ENCODE measurements at places on chromosomes 13 and 19. TPM values are rescaled to one million over a fixed set of nuclear protein-coding genes. Genes with fewer than 3 reads are reported as not detected.
A peak's percentile ranks its signal among the peaks of the same experiment; 100 is the strongest.

MBD3L5 gene
- total RNA-seq, result not detected

ZNF568 gene
- not detected for total RNA-seq

LHB gene
- total RNA-seq, result 3.7 TPM

DNA sequence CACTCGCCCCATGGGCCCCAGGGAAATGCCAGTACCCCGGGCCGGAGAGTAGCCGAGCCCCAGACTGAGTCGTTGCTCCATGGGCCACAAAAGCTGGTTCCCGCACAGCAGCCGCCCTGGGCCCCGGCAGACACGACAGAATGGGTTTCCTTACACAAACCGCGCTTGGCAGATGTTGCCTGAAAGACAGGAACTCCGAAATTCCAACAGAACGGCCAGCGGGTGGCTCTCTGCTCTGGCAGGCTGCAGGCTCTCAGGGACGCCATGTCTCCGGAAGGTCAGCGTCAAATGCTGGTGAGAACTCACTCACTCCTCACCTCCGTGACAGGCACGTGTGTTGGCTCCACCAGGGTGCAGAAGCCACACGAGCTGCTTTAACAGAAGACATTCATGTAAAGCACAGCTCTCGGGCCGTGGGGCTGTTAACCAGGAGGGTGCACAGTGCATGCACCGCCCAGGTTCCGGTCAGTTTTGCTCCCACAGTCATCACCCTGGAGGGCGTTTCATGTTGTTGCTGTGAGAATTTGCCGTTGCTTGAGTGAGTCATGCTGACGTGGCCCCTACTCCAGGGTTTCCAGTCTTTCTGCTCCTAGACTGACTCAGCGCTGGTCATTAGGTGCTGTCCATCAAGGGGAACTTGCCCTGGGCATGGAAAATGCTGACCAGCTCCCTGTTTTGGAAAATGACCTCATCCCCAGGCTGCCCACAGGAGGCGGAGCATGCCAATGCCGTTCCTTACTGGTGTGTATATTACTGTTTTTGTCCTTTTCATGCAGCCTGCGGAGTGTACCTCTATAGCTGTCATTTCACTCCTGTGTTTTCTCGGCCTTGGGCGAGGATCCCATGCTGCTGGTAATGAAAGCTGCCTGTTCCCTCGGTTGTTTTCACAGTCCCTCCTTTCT lies 44.8 kb downstream of the ANKRD10 start:
- H3K27me3 ChIP-seq, result no peaks in the 10 kb centered on the region
- H3K27ac ChIP-seq, result peak overlapping the region; percentile 85
- DNase-seq, result peak; percentile 99
- H3K36me3 ChIP-seq, result no peaks in the 10 kb centered on the region
- peaks cover 57% of the 10 kb centered on the region for H3K4me1 ChIP-seq

DNA sequence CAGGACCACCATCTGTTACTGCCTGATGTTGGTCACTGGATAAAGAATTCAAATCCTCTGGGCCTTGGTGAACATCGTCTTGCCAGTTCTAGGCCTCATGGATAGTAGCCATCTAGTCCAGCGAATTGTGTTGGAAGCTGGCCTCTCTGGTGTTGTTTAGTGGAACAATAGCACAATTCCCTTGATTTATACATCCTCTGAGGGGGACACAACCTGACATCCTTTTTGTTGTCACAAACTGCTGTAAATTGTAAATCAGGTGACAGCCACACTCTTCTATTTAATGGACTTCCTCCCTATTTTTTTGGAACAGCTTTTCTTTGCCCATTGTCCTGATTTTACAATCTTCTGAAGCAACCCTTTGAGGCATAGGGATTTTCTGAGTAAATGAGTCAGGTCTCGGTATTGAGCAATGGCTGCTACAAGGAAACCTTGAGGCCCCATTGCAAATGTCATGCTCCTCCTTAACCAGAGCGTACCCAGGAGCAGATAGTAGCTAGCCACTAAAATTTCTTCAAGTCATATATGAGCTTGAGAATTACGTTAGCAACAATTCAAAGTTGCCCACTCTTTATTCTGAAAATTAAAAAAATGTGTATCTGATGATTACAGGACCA lies 263.3 kb downstream of the COG6 start:
- no peak for DNase-seq
- no peak overlapping the region for H3K4me3 ChIP-seq
- H3K27ac ChIP-seq, result no peak overlapping the region
- no peaks in the 10 kb centered on the region for H3K36me3 ChIP-seq
- H3K27me3 ChIP-seq, result no peaks in the 10 kb centered on the region

- H3K27ac ChIP-seq, result no peak overlapping the region
- DNase-seq, result peak; percentile 15
- H3K4me3 ChIP-seq, result no peak overlapping the region
- no peaks in the 10 kb centered on the region for H3K27me3 ChIP-seq
- no peaks in the 10 kb centered on the region for H3K4me1 ChIP-seq
- peaks cover 3% of the 10 kb centered on the region for H3K36me3 ChIP-seq
These were observed 18.7 kb downstream of the GPR180 start for GRCh38 chr13:94620286-94620896.

GRCh38 chr13:23570099-23570920 lies at the start of gene TNFRSF19:
TSS of gene TNFRSF19 (plus strand) at chr13:23570412. CDS start at chr13:23590184, 19,772 bp downstream.
- H3K36me3 ChIP-seq, result no peaks in the 10 kb centered on the region
- peaks cover 40% of the 10 kb centered on the region for H3K27me3 ChIP-seq
- DNase-seq, result no peak

DNA sequence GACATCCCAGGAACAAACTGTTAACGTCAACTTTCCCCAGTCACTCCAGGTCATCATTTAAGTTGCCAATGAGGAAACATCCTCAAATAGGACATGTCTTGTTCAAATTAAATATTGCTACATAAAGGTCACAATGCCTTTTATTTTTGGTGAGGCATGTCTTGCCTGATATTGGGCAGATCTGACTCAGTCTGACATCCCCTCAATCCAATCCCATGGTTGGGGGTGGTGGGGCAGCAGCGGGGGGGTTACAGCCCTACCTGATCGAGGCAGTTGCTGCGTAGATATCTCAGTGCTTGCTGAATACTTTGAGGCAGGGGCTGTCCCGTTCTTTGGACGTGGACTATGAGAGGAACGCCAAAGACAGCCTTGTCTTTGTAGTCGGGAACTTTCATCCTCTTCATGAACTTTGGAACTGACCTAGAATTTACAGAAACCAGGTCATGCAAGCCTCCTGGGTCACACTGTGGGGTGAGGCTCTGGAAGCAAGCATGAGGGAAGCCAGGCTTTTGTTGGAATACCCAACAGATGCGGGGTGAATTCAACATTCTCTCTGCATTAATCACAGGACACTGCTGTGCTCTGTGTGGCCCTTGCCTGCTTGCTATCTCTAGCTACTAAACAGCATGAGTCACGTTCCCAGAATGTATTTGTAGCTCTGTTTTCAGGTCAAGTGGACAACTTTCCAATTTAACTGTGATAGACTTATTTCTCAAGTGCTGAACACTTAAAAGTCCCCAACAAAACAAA lies 109.8 kb downstream of the KL start:
- H3K36me3 ChIP-seq, result no peaks in the 10 kb centered on the region
- peak overlapping the region; percentile 50 for H3K4me3 ChIP-seq
- peak; percentile 87 for DNase-seq

DNA sequence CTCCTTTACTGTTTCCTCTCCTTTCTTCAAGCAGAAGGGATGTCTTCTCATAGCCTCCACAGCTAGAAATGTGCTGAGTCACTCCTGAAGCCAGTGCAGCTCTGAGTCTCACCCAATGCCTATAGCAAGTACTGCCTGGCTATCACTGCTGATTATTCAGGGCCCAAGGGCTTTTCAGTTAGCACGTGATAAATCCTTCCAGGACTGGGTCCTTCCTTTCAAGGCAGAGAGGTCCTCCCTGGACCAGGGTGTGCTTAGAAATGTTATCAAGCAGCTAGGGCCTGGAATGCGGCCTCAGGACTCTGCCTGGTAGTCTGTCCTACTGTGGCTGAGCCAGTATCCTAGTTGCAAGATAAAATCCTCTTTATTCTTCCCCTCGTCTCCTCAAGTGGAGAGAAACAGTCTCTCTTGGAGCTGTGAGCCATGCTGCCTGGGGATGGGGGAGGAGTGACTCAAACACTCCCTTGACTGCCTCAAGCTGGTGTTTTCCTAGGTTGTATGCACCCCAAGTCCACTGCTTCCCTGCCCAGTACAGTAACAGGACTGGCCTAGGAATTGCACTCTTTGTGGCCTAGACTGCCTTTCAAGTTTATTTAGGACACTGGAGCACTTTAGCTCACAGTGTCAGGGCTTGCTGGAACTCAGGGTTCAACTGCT lies 198.7 kb upstream of the SERP2 start:
- no peaks in the 10 kb centered on the region for H3K36me3 ChIP-seq
- no peaks in the 10 kb centered on the region for H3K4me1 ChIP-seq
- H3K27me3 ChIP-seq, result no peaks in the 10 kb centered on the region
- no peak for DNase-seq
- no peak overlapping the region for H3K27ac ChIP-seq

- no peaks in the 10 kb centered on the region for H3K27me3 ChIP-seq
- H3K36me3 ChIP-seq, result no peaks in the 10 kb centered on the region
- H3K4me3 ChIP-seq, result no peak overlapping the region
- H3K27ac ChIP-seq, result no peak overlapping the region
- H3K4me1 ChIP-seq, result no peaks in the 10 kb centered on the region
- DNase-seq, result no peak
These were observed 12.4 kb downstream of the CDK8 start for GRCh38 chr13:26266311-26266710.

DNA sequence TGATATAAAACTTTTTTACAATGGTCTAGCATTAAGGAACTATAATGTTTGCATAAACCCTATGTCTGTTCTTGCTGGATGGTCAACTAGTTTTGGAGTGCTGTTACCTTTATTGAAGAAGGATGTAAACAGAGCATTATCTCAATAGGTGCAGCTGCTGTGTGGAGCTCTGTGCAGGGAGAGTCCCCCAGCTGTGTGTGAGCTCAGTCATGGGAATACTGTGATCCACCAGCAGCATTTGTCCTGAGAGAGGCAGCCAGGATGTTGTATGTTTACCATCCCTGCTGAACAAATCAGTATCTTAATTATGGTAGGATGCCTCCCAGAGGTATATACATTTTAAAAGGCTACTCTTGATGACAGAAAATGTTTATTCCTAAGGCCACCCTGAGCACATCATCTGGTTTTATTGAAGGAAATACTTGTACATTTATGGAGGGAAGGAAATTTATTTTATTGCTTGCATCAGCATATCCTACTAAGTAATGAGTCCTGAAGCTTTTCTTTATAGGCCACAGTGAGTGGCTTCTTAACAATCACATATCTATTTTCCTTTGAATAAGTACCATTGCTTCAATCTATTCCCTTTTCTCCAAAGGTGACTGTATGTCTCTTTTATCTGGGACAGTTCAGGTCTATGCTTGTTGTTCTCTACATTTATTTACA lies 11.7 kb downstream of the RAP2A start:
- H3K27me3 ChIP-seq, result no peaks in the 10 kb centered on the region
- H3K4me1 ChIP-seq, result no peaks in the 10 kb centered on the region
- no peak for DNase-seq
- H3K27ac ChIP-seq, result no peak overlapping the region
